ENCODE measurements at places on chromosomes 3 and 15. TPM values are rescaled to one million over a fixed set of nuclear protein-coding genes. Genes with fewer than 3 reads are reported as not detected.

The CD96 gene
- 0.28 TPM for total RNA-seq

The SLC6A1 gene
- total RNA-seq = 228 TPM

The CFAP91 gene
- 8.8 TPM for total RNA-seq

The AHSG gene
- total RNA-seq = not detected

The KNSTRN gene
- total RNA-seq = 30.9 TPM

The DUOXA1 gene
- not detected for total RNA-seq

The PRR20G gene
- not detected for total RNA-seq

The CYP8B1 gene
- total RNA-seq = not detected

The SCN5A gene
- total RNA-seq = 1.8 TPM

The SPSB4 gene
- 8.1 TPM for total RNA-seq

The PTPRG gene
- 106 TPM for total RNA-seq

The KBTBD13 gene
- total RNA-seq = 0.06 TPM

The HRG gene
- total RNA-seq = not detected

The CORO2B gene
- total RNA-seq = 15.9 TPM

The VGLL3 gene
- total RNA-seq = 7.8 TPM

The TGM5 gene
- total RNA-seq = 0.10 TPM

The USP4 gene
- total RNA-seq = 34.0 TPM

The SCN11A gene
- 1.0 TPM for total RNA-seq

The CPLX3 gene
- 0.20 TPM for total RNA-seq

The MESP2 gene
- total RNA-seq = not detected

The CIDEC gene
- total RNA-seq = not detected

The PSTPIP1 gene
- 1.4 TPM for total RNA-seq

The LRRC31 gene
- 1.4 TPM for total RNA-seq

The SPATA12 gene
- total RNA-seq = not detected

The ITIH3 gene
- total RNA-seq = 4.0 TPM

The ETV5 gene
- total RNA-seq = 29.3 TPM

The SLC9C1 gene
- 0.72 TPM for total RNA-seq

The ALPK3 gene
- total RNA-seq = 5.8 TPM

The ONECUT1 gene
- 1.4 TPM for total RNA-seq

The C3orf70 gene
- total RNA-seq = 26.4 TPM

The CHRFAM7A gene
- 9.0 TPM for total RNA-seq

The TLNRD1 gene
- total RNA-seq = 8.0 TPM

The SMAD6 gene
- total RNA-seq = 22.0 TPM

The TJP1 gene
- 192 TPM for total RNA-seq

The CTXN2 gene
- 0.77 TPM for total RNA-seq

The GOLGA6D gene
- total RNA-seq = 0.06 TPM

The MUC13 gene
- total RNA-seq = 0.06 TPM
